ENCODE measurements at places on chromosomes 6 and 20.

GRCh38 chr6:154306696-154307095 lies 49.9 kb downstream of the IPCEF1 start:
- DNase-seq, result no peak

- DNase-seq, result peak; percentile 45
Measured at GRCh38 chr6:158536084-158536890, 23.6 kb upstream of the TMEM181 start.

- DNase-seq, result no peak
Measured at GRCh38 chr20:58634521-58635278, 16.4 kb upstream of the STX16 start.

- DNase-seq, result no peak
Measured at GRCh38 chr20:24098886-24099285, 110.3 kb upstream of the GGTLC1 start.

- DNase-seq, result no peak
Measured at GRCh38 chr20:57414867-57415592, 23.8 kb downstream of the RBM38 start.

All from effector CD8-positive, alpha-beta T cell (primary cell).